ENCODE measurements at places on chromosomes 3 and 15.

DNA sequence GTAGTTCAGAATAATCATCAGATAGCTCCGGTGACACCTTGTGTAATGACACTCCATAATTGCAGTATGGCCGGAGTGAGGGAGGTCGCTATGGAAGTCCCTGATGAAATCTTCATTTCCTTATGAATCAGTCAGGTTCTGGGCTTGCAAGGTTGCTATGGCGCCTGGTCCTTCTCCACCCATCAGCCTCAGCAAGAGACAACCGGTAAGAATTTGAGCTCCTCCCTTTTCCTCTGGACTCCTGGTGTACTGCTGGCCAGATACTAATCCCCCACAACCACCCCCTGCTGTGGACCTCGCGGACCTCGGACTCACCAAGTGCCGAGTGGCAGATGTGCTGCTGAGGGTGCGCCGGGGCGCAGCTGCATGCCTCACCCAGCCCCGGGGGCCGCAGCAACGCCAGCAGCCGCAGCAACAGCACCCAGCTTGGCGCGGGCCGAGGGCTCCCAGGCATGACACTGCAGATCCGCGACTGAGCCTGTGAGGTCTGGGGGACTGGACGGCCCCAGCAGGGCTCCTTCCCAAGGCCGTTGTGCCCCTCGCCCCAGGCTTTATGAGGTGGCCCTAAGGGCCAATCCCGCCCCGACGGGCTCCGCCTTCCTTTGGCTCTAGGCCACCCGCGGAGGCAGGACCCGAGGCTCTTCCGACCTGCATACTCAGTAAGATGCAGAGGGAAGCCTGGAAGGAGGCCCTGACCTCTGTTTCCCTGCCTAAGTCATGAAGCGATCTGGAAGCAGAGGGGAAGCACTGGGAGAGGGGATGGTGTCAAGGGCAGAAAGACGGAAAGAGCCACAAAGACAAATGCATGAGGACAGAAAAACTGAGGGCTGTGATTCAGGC lies at the start of gene TIMP4:
TSS of gene TIMP4 (minus strand) at position 526 of the 840 bp plus-strand sequence. CDS start at position 454, 72 bp downstream.
- DNase-seq, result no peak

DNA sequence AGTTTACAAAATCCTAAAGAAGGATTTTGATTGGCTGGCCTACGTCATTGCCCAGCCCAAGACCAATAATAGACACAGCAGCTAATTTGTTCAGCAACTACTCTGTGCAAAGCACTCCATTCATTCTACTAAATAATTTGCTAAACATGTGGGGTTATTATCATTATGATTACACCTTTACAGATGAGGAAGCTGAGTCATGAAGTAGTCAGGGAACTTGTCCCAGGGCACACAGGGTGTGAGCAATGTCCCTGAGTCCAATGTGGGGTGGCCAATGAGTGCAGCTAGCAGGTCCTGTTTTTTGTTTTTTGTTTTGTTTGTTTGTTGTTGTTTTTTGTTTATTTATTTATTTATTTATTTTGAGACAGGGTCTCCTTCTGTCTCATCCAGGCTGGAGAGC lies 183.6 kb downstream of the ABHD5 start:
- no peak for DNase-seq

DNA sequence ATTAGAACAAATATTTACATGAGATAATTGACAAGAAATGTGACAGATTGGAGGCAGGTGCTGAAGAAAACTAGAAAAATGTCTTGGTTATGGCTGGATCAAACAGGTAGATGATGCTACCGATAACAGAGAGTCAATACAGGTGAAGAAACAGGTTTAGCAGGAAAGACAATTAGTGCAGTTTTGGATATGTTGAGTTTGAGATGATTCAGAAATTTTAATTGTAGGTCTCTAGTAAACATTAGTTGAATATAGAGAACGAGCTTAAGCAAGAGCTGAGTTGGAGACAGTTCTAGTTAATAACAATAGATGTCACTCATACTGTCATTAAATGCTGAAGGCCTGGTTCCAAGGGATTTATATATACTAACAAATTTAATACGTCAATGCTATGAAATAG lies 524.4 kb downstream of the NSUN3 start:
- DNase-seq, result no peak

DNA sequence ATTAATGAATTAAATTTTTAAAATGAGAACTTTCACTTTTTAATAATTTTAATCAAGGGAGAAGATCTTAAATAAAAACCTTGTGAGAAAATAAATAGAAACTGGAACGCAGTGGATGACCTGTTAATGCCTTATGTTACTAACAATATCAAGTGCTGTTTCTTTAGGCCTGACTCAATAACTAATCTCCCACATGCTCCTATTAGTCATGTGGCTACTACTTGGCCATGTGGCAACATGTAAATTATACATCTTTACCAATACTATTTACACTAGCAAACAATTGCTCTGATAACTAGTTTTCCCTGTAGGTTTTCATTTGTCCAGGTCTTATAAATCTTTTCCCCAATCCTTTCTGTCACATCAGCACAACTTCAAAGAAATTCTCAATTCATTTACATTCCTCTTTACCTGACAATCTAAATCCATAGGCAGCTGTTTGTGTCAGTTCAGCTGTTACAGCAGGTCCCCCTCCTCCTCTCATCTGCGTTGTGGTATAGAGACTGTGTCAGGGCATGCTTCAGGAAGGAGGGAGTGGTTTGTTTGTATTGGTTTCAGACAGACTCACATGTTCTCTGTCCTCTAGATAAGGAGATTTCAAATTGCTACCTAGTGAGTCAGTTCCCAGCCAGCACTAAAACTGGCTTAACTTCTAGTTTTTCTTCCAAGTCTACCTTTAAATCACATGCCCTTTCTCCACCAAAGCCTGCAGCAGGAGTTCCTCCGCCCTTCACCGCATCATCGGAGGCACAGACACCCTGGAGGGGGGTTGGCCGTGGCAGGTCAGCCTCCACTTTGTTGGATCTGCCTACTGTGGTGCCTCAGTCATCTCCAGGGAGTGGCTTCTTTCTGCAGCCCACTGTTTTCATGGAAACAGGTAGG lies 11.3 kb upstream of the C3orf52 start:
- no peak for DNase-seq

DNA sequence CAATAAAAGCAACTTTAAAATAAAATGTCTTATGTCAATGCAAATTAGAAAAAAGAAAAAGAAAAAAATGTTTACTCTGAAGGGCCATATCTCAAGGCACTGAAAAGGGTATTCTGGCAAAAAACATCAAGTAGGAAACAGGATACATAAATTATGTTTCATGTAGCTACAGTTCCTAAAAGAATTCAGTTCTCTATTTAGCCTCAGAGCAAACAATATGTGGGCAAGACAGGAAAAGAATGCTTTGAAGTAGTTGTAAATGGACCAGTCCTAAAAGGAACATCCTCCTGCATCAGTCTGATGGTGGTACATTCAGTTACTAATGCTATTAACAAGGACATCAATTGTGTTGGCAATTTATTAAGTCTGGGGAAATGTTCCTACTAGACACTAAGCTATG lies 8.1 kb downstream of the COMMD2 start:
- no peak for DNase-seq

GRCh38 chr15:53829471-53829870 lies 70.0 kb upstream of the WDR72 start:
- DNase-seq, result no peak

- no peak for DNase-seq
Observed at GRCh38 chr3:63639806-63640205, 12.7 kb upstream of the SNTN start.

GRCh38 chr3:11379824-11380701 lies 107.9 kb downstream of the ATG7 start:
- no peak for DNase-seq

- no peak for DNase-seq
Observed at GRCh38 chr15:60667925-60668324, 189.0 kb upstream of the ICE2 start.

- DNase-seq, result no peak
Observed at GRCh38 chr3:131081224-131081623, 54.5 kb downstream of the NEK11 start.

DNA sequence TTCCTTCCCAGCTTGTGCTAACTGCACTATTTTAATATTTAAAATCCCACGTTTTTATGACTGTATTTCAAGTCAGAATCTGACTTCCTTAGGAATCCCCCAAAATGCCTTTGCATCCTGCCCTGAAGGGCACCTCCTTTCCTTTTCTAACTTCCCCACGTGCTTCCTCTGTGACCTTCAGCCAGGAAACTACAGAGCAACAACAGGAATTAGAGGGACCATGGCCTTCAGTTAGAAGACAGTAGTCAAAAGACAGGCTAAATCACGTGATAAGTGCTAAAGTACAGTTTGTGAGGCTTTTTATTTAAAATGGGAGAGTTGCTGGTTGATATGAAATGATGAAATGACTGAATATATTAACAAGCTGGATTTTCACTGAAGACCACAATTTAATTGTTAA lies 11.8 kb upstream of the ABHD10 start:
- no peak for DNase-seq

DNA sequence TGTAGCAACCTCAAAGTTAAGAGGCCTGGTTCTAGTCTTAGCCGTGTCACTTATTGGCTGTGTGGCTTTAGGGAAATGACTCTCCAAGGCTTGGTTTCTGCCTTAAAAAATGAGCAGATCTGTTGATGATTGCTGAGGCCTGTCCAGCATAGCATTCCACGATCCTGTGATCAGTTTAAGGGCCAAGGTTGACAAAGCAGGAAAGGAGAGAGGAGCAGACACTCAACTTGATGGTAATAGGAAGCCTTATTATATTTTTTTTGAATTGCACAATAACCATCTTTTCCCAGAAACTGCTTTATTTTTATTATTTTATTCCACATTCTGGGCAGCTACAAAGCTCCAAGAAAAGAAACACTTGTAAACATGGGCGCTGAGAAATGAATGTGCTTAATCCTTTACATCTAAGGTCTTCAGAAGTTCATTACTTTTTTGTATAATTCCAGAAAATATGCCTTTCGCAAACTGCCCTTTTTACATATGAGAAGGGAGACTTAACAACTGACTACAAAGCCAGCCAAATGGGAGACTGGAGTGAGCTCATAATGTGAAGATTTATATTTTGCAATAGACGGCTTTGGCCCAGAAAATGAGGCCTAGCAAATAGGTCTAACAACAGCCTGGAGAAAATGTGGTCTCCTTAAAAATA lies 241.0 kb downstream of the ATP8B4 start:
- no peak for DNase-seq

DNA sequence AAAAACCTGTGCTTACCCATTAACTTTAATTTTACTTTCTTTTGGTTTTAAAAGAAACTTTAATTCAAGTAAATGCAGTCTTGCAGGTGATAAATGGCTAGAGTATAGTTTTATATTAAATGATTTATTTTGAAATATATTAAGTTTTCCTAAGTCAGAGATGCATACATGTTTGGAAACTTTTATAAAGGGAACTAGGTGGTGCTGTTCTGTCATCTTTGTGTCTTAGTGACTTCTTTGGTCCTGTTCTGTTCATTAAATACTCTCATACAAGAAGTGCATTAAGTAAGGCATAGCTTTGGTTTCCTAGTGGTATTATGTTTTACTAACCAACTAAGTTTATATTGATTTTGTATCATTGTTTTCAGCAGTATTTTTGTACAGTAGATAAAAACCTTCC lies 15.6 kb downstream of the CADM2 start:
- no peak for DNase-seq

DNA sequence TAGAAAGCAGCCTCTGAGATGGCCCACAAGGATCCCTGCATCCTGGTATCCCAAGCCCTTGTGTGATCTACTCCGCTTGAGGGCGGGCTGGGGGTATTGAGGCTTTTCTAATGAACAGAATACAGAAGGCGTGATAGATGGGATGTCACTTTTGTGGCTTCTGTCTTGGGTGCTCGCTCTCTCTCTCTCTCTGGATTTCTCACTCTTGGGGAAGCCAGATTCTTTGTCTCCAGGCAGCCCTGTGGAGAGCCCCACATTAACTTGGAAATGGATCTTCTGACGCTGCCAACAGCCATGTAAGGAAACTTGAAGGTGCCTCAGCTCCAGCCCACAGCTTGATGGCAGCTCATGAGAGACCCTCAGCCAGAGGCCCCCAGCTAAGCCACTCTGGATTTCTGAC lies 26.9 kb upstream of the SEC62 start:
- no peak for DNase-seq

- no peak for DNase-seq
Observed at GRCh38 chr15:72197460-72198355, at the start of gene GRAMD2A. Gene GRAMD2A, minus strand, starts transcription at chr15:72197787.

- no peak for DNase-seq
Observed at GRCh38 chr3:43792904-43793303, 102.2 kb downstream of the ABHD5 start.

GRCh38 chr3:22593638-22594037 lies 609.5 kb upstream of the UBE2E2 start:
- DNase-seq, result no peak

Data from stimulated activated CD4-positive, alpha-beta T cell treated with anti-CD3 and anti-CD28 coated beads, TNF-alpha, amount 100 ng/mL, for 1 hour (primary cell).